NCI-H82 (cell line): ENCODE measurements at places on chromosomes 16 and 17.
A peak's percentile ranks its signal among the peaks of the same experiment; 100 is the strongest.

DNA sequence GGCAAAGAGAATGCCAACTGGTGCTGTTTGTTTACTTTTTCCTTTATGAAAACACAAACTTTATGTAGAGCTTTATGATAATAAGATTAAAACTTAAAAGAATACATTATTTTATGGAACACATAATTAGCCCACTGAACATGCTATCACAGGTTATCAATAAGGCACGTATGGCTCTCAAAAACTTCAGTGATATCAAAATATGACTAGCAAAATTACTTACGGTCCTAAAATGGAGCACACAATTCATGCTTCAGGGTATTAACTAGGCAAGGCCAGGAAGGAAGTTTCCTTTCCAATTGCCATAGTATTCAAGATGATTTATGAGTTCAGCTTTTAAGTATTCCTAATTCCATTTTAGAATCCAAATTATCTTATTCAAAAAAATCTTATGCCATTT is 3.6 kb downstream of the RNF43 start:
- no peak for DNase-seq

DNA sequence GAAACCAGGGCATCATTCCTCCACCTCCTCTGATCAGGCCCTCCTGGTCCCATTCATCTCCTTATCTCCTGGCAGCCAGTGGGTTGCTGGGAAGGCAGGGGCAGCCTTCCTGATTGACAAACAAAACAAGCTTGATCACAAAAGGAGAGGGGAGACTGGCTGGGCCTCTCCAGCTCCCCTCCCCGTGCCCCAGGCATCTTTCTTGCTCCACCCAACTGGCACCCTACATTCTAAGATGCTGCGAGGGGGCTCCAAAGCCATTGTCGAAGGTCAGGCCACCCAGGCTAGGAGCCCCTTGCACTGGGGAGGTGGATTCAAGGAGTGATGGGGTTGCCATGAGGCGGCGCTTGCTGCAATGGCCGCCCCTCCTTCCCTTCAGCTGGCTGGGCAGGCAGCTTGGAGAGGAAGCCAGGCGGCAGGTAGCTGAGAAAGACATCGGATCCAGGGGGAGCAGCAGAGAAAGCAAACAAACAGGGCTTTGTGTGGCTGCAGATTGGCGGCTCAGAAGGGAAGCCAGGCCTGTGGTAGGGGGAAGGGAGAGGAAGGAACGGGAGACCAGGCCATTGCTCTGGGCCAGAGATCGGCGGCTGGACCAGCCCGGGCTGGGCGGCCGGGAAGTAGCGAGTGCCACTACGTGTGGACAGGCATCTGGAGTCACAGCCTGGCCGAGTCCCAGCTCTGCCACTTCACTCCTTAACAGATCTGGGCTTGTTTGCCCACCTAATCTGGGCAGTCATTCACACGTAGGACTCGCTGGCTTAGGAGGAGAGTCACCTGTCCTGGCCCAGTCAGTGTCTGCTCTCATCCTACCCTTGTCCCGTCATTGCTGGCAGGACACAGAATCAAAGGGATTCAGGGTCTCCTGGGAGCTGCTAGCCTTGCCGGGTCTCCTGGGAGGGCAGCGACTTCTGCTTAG is 12.3 kb downstream of the RAI1 start:
- peak; percentile 83 for DNase-seq

GRCh38 chr17:17189559-17189958 is 16.6 kb downstream of the PLD6 start:
- DNase-seq, result no peak

GRCh38 chr16:85003725-85004586 is 7.4 kb downstream of the ZDHHC7 start:
- DNase-seq, result peak; percentile 40

DNA sequence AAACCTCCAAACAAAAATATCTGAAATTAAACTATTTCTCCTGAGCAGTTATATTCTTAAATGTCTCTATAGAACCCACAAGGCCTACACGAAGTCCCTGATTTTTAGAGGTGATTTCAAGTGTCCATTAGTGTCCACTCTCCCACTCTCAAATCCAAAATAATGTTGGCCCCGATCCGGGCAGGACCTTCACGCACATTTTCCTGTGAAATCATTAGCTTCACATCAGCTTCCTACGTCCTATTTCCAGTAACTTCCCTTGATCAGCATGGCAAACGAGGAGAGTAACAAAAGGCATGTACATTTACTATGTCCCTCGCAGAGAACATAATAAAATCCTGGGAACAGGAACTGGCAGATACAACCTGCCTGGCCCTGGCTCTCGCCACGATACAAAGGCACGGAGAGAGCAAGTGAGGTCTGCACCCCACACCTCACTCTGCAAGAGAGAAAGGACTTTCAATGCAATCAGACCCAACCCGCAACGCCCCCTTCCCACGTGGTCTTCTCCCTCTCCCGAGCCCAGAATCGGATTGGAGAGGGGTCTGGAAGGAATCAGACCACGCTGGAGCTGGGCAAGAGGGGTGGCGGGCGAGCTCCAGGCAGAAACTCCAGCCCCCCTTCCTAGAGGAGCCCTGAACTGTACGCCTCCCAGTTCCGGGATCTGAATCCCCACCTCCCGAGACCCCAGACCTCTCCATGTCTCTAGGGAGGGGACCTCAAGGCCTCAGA is 17.5 kb upstream of the C17orf78 start:
- DNase-seq, result peak; percentile 94

DNA sequence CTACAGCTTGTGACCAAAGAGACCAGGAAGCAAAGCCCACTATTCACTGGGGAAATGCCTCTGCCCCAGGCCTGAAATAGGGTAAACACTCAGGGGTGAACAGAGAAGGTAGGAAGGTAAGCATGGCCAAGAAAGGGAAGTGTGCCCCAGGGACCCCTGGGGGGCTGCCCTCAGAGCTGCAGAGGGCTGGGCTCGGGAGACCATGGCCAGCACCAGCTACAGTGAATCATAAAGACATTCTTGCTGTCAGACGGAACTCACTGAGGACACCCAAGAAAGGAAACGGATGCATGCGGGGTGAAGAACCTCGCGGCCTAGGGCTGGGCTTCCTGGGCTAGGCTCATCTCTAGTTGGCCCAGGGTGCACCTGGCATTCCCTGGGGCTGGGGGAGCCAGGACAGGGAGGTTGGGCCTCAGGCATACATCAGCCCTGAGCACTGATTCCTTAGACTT is 9.6 kb downstream of the HIC1 start:
- no peak for DNase-seq

- peak; percentile 33 for DNase-seq
These were observed 42.9 kb upstream of the IL21R start for GRCh38 chr16:27359051-27359450.

DNA sequence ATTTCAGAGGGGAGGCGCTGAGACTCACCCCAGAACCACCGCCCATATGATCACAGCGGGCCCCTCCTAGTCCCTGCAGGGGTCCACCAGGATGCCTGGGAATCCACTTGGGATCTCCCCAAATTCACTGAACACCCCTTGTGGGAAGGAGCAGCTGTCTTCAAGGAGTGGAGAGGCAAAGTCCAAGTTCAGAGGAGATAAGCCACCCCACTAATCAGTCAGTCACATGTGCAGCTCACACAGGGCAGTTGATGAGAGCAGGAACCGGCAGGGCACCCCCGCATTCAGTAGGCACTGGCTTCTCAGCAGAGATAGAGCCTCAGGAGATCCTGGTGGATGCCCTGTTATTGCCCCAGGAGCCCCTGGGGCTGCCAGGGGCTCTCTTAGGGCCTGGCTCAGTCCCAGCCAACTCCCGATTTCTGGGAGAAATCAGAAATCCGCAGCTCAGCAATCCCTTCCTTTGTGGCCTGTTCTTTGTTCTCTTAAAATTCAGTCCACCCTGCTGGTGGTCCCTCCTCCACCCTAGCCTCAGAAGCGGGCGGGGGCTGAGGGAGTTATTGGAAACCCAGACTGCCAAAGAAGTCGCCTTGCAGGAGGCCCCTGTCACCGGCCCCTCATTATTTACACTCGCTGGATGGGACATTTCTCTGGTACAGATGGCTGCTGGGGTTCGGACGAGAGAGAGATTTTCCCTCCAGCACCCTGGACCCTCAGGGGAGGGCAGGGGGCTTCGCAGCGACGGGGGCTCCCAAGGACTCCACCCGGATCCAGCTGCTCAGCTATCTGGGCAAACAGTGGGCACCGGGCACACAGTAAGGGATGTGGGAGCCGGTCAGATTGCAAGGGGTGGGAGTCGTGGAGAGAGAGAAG is 1.8 kb downstream of the CDC42EP4 start:
- peak; percentile 71 for DNase-seq

DNA sequence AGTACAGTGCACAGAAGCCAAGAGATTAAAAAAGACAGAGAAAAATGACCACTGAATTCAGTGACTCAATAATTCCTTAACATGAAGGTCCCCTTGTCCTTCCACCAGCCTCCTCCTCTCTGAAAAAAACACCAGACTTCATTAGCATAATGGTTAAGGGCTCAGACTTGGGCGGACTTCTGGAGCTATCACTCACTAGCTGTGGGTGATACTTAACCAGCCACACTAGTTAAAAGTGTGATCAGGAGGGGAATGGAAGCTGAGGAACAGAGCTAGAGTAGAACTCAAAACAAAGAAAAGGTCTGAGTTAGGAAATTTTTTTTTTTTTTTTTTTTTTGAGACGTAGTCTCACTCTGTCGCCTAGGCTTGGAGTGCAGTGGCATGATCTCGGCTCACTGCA is 23.2 kb downstream of the ZNF652 start:
- DNase-seq, result no peak
